ENCODE measurements at places on chromosomes 7 and 10.

DNA sequence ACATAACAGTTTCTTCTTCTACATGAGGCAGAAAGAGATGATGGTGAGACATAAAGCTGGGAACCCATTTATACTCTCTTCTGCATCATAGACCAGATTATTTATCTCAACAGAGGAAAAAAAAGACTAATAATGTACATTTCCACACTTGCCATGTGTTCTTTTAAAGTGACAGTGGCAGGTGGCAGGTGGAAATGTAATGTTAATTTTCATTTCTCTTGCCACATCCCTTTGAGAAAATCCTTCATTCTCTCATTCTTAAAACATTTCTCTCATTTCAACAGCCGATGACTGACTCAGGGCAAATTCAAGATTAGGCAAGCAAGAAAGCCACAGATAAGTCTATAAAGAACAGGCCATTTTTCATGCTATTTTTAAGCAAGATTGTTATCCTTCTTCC lies 635.6 kb upstream of the SORCS1 start:
- DNase-seq = no peak

DNA sequence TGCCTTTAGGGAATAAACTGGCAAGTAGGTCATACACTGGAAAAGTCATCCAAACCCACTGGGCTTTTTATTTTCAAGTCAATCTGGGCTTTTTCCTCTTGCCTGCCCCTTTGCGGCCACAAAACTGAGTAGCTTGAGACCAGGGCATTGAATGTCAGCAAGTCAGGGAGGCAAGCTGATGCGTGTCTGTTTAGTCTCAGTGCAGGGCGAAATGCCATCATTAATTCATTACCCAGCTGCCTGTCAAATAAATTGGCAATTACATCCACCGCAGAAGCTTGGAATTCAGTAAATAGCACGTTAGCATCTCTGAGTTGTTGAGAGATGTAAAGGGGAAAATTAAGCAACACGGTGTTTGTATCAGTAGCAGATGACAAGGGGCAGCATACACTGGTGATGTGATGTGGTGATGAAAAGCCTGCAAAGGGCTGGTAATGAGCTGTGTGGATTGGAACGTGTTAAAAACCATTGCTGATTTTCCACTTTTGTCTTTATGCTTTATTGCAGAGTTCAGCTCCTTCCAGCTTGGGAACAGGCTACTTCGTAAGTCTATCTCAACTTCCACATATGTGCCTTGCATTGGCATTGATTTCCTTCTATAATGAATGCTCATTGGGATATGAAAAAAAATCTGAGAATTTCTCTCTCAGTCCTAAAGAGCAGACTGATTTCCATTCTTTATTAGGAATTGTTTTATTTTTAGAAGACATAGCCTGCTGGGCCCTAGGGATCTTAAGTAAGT lies 535.9 kb downstream of the AUTS2 start:
- no peak for DNase-seq

- DNase-seq = no peak
Measured at GRCh38 chr10:17344206-17344605, 110.2 kb downstream of the ST8SIA6 start.

GRCh38 chr7:70638158-70639107 lies 493.5 kb upstream of the GALNT17 start:
- no peak for DNase-seq

- no peak for DNase-seq
Measured at GRCh38 chr10:74898201-74898976, 72.0 kb downstream of the KAT6B start.

DNA sequence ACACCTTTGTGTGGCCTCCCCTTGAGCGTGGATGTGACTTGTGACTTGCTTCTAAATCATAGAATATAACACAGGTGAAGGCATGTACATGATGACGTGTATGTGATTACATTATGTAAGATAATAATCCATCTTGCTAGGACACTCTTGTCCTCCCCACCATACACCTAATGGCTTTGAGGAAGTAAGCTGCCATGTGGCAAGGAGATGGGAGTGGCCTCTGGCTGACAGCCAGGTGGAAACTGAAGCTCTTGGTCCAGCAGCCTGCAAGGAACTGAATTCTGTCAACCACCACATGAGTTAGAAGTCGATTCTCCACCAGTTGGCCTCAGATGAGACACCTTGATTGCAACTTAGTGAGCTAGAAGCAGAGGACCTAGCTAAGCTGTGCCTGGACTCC lies 67.4 kb upstream of the ELN start:
- DNase-seq = no peak

DNA sequence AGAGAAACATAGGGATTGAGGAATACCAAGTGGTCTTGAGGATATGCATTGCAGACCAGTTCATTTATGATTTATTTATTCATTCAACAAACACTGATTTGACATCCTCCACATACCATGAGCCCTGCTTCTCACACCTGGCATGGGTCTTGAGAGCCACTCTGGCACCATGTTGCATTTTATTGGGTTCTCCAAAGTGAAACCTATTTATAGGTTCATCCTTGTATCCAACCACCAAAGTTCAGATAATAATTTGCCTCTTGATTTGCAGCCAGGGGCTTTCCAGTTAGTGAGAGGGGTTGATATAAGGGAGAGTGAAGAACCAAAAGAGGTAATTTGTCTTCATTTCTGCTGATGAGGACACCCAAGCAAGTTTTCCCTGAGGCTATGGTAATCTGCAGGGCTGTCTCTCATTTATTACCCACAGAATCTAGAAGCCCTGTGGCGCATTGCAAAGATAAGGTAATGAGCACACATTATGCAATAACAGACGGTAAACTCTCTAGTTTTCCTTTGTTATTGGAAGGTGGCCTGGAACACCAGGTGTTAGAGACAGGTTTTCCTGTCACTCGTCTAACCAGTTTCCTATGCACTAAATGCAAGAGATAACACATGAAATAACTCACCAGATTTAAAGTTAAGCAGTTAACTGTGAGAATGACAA lies 28.8 kb upstream of the ICA1 start:
- no peak for DNase-seq

- DNase-seq = no peak
Measured at GRCh38 chr10:31700181-31700611, 228.4 kb downstream of the ARHGAP12 start.

DNA sequence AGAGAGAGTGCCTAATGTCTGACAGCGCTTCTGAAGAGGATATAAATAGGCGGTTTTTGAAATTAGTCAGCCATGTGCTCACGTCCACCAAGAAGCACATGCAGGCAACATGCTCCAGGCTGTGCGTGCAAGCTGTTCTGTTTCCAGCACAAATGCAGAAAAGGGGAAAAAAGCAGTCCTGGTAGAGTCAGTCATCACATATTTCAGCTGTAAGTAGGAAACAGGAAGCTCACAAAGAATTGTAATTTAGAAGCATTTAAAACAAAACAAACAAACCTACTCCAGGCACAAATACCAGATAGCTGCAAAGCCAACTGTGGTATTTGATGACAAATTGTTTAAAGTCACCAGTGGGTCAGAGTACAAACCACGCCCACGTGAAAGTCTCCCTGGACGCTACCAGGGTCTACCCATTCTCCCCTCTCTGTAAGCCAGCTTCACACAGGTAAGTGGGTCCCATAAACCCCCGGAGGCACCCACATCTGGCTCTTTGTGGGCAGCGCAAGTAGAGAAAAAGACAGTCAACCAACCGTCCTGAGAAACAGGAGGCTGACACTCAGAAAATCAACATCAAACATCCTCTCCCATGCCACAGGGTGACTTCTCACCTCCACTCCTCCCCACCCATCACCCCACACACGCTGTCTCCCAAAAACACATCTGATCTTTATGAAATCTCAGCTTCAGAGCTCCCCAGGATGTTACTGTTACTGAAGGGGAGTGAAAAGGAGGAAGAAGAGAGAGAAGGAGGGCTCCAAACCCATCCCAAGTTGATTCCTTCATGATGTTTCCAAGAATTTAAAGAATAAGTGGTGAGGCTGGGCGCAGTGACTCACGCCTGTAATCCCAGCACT lies 186.4 kb downstream of the FAM107B start:
- peak; percentile 67 for DNase-seq

GRCh38 chr10:8637640-8638039 lies 583.2 kb downstream of the GATA3 start:
- no peak for DNase-seq

- DNase-seq = no peak
Measured at GRCh38 chr7:36613031-36613614, 111.2 kb downstream of the AOAH start.

GRCh38 chr10:123808906-123809305 lies 82.7 kb downstream of the CPXM2 start:
- no peak for DNase-seq

DNA sequence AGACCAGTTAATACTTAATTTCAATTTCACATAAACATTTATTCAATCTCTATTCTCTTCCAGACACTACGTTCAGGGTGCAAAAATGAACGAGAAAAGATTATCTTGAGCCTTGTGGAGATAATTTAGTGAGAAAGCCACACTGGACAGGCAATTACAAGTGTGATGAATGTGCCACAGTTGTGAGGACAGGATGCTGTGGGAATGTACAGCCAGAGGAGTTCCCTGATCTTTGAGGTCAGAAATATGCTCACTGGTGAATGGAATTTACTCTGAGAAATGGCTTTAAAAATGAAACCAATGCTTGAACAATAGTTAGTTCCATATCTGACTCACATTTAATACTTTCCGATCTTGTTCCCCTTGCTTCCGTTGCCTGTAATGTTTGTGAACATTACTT lies 864.8 kb downstream of the GATA3 start:
- DNase-seq = no peak

GRCh38 chr10:70784471-70784870 lies 706 bp downstream of the TBATA start:
- no peak for DNase-seq

DNA sequence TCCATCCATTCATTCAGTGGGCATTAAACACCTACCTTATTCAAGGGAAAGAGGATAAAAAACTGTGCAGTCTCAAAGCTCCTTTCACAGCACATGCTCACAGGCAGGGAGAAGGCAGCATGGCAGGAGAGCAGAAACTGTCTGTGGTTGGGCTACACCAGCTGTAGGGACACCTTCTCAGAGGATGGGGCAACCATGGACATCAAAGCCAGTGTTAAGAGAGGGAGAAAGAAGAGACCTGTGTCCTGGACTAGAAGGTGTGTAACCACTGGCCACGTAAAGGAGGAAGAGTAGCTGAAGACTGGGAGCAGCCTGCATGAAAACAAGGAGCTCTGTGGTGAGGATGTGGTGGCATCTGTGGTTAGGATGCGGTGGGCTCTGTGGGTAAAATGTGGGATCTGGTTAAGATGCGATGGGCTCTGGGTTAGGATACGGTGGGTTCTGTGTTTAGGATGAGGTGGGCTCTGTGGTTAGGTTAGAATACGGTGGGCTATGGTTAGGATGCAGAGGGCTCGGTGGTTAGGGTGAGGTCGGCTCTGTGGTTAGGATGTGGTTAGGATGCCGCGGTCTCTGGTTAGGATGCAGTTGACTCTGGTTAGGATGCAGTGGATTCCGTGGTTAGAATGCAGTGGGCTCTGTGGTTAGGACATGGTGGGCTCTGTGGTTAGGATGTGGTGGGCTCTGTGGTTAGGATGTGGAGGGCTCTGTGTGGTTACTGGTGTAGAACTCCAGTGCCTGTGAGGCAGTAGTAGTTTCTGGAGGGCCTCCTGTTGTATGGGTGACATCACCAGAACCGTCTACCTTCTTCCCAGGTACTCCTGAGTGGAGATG lies 197.6 kb downstream of the WDR37 start:
- DNase-seq = no peak

- no peak for DNase-seq
Measured at GRCh38 chr10:133123746-133124356, 36.1 kb downstream of the ADGRA1 start.

- DNase-seq = no peak
Measured at GRCh38 chr10:118568327-118568848, 27.1 kb downstream of the PRLHR start.

DNA sequence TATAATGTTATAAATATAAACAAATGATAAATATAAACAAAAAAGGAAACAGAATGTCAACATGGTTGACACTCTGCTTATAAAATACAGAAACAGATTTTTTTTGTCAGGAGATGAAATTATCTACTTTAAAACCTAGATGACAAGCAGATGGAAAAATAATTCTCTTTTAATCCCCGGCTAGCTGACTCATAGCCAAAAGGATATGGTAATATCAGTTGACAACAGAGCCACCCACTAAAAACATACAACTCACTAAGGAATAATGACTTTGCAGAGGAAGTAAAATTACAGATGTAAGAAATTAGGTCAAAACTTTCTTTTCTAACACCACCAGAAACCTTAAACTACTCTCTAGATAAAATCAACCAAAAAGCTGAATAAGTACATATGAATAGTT lies 131.1 kb upstream of the ABCB5 start:
- no peak for DNase-seq

DNA sequence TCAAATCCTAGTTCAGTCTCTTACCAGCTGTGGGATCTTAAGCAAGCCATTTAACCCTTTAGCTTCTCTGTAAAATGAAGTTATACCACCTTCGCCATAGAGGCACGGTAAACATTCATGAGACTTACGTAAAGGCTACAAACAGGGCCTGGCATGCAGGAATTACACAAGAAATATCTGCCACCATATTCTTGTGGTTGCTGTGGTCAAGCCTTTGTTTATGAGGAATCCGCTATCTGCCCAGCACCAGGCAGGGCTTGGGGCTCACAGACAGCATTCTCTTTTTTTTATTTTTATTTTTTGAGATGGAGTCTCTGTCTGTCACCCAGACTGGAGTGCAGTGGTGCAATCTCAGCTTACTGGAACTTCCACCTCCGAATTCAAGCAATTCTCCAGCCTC lies 9.9 kb downstream of the AIFM2 start:
- DNase-seq = no peak

GRCh38 chr7:105643384-105643783 lies 62.1 kb upstream of the EFCAB10 start:
- no peak for DNase-seq

DNA sequence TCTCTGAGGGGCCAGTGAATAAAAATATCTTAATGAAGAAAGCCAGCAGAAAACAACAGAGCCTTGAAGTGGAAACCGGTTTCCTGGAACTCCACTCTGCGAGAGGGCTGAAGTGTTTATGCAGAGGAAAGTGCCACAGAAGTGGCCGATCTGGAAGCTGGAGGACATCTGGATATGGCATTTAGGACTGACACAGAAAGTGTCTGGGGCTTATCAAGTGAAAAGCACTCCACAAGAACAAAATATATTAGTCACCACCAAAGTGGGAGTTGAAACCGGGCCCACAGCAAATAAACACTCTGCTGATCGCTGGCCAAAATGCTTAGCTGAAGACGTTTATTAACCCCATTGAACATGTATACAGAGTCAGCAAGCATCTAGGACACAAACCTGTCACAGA lies 7.8 kb downstream of the NOD1 start:
- DNase-seq = no peak

- DNase-seq = no peak
Measured at GRCh38 chr7:18421297-18422002, 74.1 kb upstream of the HDAC9 start.

- no peak for DNase-seq
Measured at GRCh38 chr10:34495938-34496337, 319.2 kb downstream of the PARD3 start.

DNA sequence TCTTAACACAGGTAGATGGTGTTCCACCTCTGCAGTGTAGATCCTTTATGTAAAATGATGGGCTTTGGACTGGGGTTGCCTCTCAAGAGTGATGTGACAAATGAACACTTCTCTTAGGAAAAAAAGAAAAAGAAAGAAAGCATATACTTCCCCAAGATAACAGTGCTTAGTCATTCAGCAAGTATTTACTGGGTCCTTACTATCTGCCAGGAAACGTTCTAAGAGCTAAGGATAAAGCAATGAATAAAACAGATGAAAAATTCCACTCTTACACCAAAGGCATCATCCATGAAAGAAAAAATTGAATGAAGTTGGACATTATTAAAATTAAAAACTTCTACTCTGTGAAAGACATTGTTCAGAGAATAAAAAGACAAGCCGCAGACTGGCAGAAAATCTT lies 177.3 kb downstream of the C7orf25 start:
- no peak for DNase-seq

- DNase-seq = no peak
Measured at GRCh38 chr7:101494602-101495329, 132.1 kb downstream of the COL26A1 start.

All from HS-27A (cell line).